ENCODE measurements at places on chromosomes 11 and 22.

DNA sequence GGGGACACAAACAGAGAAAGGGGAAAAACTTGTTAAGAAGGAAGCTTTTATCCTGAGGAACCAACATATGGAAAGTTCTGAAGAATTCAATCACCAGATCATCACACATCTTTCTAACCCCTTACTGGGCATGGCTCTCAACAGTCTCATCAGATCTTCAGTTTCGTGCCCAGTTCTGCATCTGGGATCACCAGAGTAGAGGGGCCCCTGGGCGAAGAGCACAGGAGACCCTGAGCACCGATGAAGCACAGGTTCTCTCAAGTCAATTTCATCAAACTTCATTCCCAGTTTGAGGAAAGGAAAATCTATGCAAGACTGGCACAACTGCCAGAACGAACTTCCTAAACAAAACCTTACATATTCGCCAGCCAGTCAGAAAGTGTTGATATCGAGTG lies 8.5 kb upstream of the PYGM start:
- H3K36me3 ChIP-seq, result peaks cover 72% of the 10 kb centered on the region
- peak overlapping the region; percentile 74 for H3K27ac ChIP-seq
- peaks cover 25% of the 10 kb centered on the region for H3K4me1 ChIP-seq
- no peaks in the 10 kb centered on the region for H3K27me3 ChIP-seq
- no peak overlapping the region for H3K4me3 ChIP-seq

- no peak overlapping the region for H3K27ac ChIP-seq
- H3K4me3 ChIP-seq, result no peak overlapping the region
- no peaks in the 10 kb centered on the region for H3K36me3 ChIP-seq
- H3K4me1 ChIP-seq, result no peaks in the 10 kb centered on the region
- DNase-seq, result peak; percentile 41
Observed at GRCh38 chr11:117851106-117851505, 25.4 kb downstream of the FXYD6 start.

DNA sequence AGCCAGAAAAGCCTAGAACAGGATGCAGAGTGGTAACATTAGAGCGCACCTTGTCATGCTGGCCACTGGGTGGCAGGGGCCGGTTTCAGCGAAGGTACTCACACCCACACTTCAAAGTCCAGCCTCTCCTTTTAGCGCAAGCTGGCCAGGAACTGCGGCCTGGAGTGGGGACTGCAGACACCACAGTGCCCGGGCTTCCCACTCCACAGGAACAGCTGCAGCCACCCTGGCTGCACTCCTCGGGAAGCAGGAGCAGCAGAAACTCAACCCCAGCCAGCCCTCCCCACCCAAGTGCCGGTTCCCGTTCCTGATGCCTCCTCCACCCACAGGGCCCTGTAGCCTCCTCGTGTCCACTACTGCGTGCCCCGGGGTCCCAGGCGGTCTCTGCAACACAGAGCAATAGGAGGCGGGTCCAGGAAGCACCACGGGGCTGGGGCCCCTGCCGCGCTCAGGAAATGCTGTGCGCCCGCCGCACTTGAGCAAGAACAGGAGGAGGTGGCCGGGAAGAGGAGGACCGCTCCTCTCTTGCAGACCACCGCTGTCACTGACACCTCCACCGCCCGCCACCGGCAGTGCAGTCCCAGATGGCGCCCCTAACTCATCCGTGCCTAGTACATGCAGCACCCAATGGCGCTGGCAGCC lies 2.2 kb downstream of the RFPL2 start:
- peak overlapping the region; percentile 56 for H3K4me3 ChIP-seq
- DNase-seq, result peak; percentile 84
- H3K27me3 ChIP-seq, result peaks cover 57% of the 10 kb centered on the region
- H3K4me1 ChIP-seq, result peaks cover 14% of the 10 kb centered on the region
- no peak overlapping the region for H3K27ac ChIP-seq

DNA sequence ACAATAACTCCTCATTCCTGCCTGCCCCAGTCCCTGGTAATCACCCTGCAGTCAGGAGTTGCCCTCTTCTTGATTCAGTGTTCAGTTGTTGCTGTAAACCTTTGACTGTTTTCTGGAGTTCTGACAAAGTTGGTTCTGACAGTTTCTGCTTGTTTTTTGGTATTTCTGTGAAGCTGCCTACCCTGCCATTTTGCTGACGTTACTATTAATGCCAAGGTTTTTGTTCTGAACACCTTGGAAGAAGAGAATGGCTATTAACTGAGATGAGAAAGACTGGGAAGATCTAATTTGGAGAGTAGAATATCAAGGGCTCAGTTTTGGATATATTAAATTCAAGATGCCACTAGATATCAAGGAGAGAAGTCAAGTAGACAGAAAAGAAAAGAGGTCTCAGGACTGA lies 112.1 kb downstream of the LRRC32 start:
- DNase-seq, result no peak
- H3K4me1 ChIP-seq, result peaks cover 9% of the 10 kb centered on the region
- H3K36me3 ChIP-seq, result no peaks in the 10 kb centered on the region
- H3K4me3 ChIP-seq, result no peak overlapping the region
- H3K27ac ChIP-seq, result no peak overlapping the region

GRCh38 chr11:93248602-93249001 lies 50.8 kb upstream of the SLC36A4 start:
- no peaks in the 10 kb centered on the region for H3K36me3 ChIP-seq
- no peaks in the 10 kb centered on the region for H3K4me1 ChIP-seq
- no peak overlapping the region for H3K4me3 ChIP-seq
- DNase-seq, result peak; percentile 27
- no peak overlapping the region for H3K27ac ChIP-seq
- no peaks in the 10 kb centered on the region for H3K27me3 ChIP-seq

DNA sequence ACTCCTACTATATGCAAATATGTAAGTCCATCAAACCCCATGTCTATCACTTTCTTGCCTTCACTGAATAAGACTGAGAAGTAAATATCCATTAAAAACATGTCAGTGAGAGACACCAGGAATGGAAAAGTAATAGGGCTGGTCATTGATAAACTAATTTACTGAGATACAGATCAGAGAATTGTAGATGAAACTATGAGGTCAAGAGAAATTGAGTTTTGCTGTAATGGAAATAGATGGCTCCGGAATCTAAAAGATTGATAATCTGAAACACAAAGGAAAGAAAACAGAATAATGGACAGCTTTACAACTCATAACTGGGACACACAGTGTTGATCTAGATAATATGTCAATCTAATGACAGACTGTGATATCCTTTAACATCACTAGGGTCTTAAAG lies 1018.3 kb upstream of the RAG2 start:
- H3K27me3 ChIP-seq, result no peaks in the 10 kb centered on the region
- no peak overlapping the region for H3K4me3 ChIP-seq
- no peak overlapping the region for H3K27ac ChIP-seq
- no peaks in the 10 kb centered on the region for H3K36me3 ChIP-seq
- no peak for DNase-seq

GRCh38 chr11:68120273-68121066 lies 718 bp downstream of the CHKA start:
- H3K36me3 ChIP-seq, result peaks cover 6% of the 10 kb centered on the region
- H3K27ac ChIP-seq, result peak overlapping the region; percentile 86
- DNase-seq, result peak; percentile 59

- no peak overlapping the region for H3K27ac ChIP-seq
- no peaks in the 10 kb centered on the region for H3K27me3 ChIP-seq
- H3K4me1 ChIP-seq, result no peaks in the 10 kb centered on the region
- no peak for DNase-seq
- H3K36me3 ChIP-seq, result no peaks in the 10 kb centered on the region
Observed at GRCh38 chr11:97751405-97751804, 1269.3 kb upstream of the CNTN5 start.

DNA sequence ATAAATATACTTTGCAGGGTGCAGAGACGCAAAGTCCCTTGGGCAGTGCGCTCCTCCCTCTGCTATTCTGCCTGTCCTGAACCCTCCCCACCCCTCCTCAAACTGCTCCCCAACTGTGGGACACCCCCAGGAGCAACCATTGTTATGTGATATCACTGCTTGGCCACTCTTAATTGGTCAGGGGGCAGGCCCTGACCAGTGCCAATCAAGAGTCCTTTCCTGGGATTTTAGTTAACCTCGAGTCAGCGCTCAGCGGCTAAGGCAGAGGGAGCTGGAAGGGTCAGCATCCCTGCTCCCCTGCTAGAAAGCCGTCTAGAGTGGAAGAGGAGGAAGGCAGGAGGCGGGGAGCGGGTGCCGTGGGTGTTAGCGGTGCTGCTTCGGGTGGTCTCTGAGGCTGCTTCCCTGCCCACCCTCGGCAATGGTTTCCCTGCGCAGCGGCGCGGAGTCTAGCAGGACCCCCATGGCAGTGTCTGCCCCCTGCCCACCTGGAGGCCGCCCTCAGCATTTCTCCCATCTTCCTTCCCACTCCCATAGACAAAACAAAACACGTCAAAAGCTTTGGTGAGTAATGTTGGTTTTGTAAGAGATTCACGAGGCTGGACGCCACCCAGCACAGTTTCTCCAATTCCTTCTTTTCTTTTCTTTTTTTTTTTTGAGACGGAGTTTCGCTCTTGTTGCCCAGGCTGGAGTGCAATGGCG lies 38.4 kb upstream of the A4GALT start:
- H3K4me3 ChIP-seq, result no peak overlapping the region
- peak; percentile 34 for DNase-seq
- peaks cover 7% of the 10 kb centered on the region for H3K4me1 ChIP-seq
- no peak overlapping the region for H3K27ac ChIP-seq
- H3K27me3 ChIP-seq, result no peaks in the 10 kb centered on the region
- H3K36me3 ChIP-seq, result no peaks in the 10 kb centered on the region

GRCh38 chr22:35862697-35863096 lies 145.0 kb downstream of the APOL5 start:
- no peak for DNase-seq
- H3K4me1 ChIP-seq, result peaks cover 40% of the 10 kb centered on the region
- H3K36me3 ChIP-seq, result no peaks in the 10 kb centered on the region
- H3K4me3 ChIP-seq, result no peak overlapping the region

- peaks cover 26% of the 10 kb centered on the region for H3K4me1 ChIP-seq
- DNase-seq, result no peak
- H3K4me3 ChIP-seq, result no peak overlapping the region
- H3K27me3 ChIP-seq, result no peaks in the 10 kb centered on the region
- H3K27ac ChIP-seq, result no peak overlapping the region
Observed at GRCh38 chr11:8828046-8828445, 82.9 kb upstream of the AKIP1 start.

DNA sequence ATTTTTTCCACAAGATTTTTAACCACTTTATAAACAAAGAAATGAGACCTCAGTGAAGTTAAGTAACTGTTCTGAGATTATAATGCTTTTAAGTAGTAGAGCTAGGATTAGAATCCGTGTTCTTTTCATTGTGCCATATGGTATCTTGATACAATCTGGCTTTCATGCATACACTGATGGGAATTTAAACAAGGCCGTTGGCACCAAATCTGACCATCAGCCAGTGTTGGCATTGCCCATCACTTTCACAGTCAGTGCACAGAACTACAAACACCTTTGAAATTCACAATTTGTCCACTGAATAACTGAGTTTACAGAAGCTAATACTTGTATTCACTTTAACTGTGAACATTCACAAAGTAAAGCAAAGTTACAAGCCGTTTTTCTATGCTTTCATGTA lies 1228.0 kb downstream of the TBC1D22A start:
- peak overlapping the region; percentile 10 for H3K4me3 ChIP-seq
- no peak overlapping the region for H3K27ac ChIP-seq
- no peaks in the 10 kb centered on the region for H3K27me3 ChIP-seq

DNA sequence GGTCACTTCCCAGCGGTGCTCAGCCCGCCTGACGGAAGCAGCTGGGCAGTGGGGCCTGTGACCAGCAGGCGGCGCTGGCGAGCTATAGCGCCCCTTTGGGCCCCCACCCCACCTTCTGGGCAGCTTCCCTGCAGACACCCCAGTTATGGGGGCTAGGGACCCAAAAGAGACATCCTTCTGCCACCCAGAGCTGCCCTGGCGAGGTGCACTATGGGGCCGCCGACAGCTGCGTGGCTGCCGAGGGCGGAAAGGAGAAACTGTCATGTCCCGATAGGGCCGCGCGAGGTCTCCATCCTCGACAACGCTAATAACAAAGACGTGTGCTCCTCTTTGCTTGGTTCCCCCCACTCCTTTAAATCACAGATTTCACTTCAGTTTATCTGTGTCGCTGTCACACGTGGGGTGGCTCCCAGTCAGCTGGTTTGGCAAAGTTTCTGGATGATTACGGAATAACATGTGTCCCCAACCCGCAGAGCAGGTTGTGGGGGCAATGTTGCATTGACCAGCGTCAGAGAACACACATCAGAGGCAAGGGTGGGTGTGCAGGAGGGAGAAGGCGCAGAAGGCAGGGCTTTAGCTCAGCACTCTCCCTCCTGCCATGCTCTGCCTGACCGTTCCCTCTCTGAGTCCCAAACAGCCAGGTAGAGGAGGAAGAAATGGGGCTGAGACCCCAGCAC lies 673 bp upstream of the MYO7A start:
- H3K27ac ChIP-seq, result no peak overlapping the region
- peak overlapping the region; percentile 71 for H3K4me3 ChIP-seq
- no peaks in the 10 kb centered on the region for H3K36me3 ChIP-seq
- peak; percentile 67 for DNase-seq

- no peaks in the 10 kb centered on the region for H3K36me3 ChIP-seq
- H3K27ac ChIP-seq, result no peak overlapping the region
- DNase-seq, result peak; percentile 47
Observed at GRCh38 chr22:30252411-30253204, 6.0 kb upstream of the LIF start.

- peaks cover 11% of the 10 kb centered on the region for H3K4me1 ChIP-seq
- DNase-seq, result no peak
- no peak overlapping the region for H3K4me3 ChIP-seq
Observed at GRCh38 chr11:45374653-45375059, 88.5 kb upstream of the SYT13 start.

DNA sequence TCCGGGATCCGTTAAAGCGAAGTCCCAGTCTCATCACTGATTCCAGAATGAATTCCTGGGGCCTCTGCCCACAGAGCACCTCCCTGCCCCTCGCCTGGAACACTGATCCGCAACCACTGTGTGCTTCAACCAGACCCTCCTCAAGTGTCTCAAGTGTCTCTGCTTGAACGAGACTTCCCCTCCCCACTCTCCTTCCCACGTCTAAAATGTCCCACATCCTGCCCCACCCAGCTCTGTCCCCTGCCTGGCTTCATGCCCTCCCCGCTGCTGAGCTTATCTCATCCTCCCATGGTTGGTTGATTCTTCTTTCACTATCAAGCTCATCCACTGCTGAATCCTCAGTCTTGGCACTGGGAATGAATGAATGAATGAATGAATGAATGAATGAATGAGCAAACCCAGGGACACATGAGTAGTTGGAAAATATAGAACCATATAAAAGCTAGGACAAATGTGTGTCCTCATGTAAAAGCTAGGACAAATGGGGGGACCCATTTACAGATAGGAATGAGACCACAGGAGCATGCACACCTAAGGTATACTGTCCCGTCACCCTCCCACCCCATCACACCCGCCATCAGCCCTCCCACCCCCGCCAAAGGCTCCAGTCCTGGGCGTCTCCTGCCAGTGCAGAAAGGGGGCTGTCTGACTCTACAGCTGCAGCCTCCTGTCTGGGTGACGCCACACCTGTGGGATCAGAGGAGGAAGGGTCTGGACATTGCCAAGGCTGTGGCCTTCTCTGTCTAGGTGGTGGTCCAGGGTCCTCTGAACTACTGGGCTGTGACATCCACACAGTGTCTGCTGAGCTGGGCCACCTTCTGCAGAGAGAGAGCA lies 71.4 kb upstream of the LINC01488 start:
- DNase-seq, result no peak
- H3K36me3 ChIP-seq, result no peaks in the 10 kb centered on the region
- H3K4me1 ChIP-seq, result no peaks in the 10 kb centered on the region
- H3K27me3 ChIP-seq, result no peaks in the 10 kb centered on the region
- H3K27ac ChIP-seq, result no peak overlapping the region

- no peak overlapping the region for H3K27ac ChIP-seq
- H3K4me3 ChIP-seq, result no peak overlapping the region
- H3K4me1 ChIP-seq, result no peaks in the 10 kb centered on the region
- H3K36me3 ChIP-seq, result no peaks in the 10 kb centered on the region
- DNase-seq, result no peak
Observed at GRCh38 chr22:48464246-48464645, 1363.4 kb downstream of the BRD1 start.

- DNase-seq, result no peak
- H3K4me3 ChIP-seq, result no peak overlapping the region
- H3K27me3 ChIP-seq, result no peaks in the 10 kb centered on the region
- no peak overlapping the region for H3K27ac ChIP-seq
Observed at GRCh38 chr11:84747871-84748270, 879.3 kb downstream of the DLG2 start.
